ENCODE measurements at places on chromosomes 16 and 17. TPM values are rescaled to one million over a fixed set of nuclear protein-coding genes. Genes with fewer than 3 reads are reported as not detected.

FNDC8 gene
- total RNA-seq: not detected

WSCD1 gene
- not detected for total RNA-seq

KCNH4 gene
- not detected for total RNA-seq

TM4SF5 gene
- not detected for total RNA-seq

TMC6 gene
- total RNA-seq: 46.4 TPM

PDE6G gene
- total RNA-seq: 0.17 TPM

CSH2 gene
- total RNA-seq: not detected

DNA sequence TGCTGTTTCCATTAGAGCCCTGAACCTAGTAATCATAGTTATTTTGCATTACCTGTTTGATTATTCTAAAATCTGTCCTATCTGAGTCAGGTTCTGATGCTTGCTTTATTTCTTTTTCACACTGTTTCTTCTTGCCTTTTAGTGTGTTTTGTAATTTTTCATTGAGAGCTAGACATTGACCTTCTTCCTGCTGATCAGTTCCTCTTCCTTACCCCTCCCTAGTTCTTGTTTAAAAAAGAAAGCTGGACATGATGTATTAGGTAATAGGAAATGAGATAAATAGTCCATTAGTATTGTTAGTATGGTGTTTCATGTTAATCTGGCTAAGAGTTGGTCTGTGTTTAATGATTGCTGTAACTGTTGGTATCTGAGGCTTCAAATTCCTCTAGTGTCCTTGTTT, 13.4 kb downstream of the WWP2 start:
- DNase-seq: no peak

DNA sequence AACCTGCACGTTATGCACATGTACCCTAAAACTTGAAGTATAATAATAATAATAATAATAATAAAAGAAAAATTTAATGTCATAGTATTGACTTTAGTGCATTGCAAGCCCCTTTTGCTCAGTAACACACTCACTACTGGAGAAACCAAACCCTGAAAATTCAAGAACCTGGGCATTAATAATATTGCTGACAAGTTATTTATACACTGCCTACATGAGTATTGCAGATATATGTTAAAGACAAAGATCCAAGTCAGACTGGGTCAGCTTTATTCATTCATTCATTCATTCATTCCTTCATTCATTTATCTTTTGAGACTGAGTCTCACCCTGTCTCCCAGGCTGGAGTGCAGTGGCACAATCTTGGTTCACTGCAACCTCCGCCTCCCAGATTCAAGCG, 1711.2 kb downstream of the TP53TG3F start:
- DNase-seq: no peak

GRCh38 chr16:19876501-19877059, 8.1 kb downstream of the GPRC5B start:
- DNase-seq: no peak

DNA sequence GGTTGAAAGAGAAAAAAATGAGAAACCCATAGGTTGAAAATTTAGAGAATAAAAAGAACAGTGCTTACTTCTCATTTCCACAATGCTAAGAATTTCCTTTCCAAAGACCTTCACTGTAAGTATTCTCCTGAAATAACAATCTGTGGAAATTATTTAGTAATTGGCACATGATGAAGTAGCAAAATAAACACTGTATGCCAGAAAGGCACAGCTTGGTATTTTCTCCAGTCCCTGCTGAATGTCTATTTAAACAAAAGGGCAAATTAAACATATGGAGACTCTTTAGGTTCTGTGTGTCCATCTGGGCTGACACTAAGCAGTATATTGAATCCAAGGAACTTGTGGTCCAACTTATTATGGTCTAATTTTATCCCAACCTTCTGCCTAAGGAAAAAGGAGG, 46.1 kb downstream of the CHCT1 start:
- DNase-seq: no peak

- DNase-seq: no peak
These were observed 18.4 kb upstream of the CLEC18B start for GRCh38 chr16:74439685-74440084.

GRCh38 chr17:80285237-80285920, 24.7 kb downstream of the RNF213 start:
- DNase-seq: no peak

DNA sequence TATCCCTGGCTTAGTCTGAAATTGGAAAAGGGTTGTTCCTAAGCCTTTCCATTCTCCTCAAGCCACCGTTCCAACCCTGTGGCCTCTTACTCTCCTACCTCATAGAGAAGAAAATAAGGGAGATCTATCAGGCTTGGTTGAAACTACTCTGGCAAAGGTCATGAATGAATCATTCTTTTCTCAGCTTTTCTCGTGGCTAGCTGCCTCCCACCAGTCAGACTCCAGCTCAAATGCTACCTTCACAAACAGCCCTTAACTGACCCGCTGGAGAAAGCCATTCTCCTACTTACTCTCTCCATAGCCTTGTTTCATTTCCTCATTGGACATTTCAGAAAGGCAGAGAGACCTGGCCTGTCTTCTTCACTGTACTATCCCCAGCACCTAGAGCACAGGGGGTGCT, 8.9 kb downstream of the MYH10 start:
- DNase-seq: no peak

GRCh38 chr16:78386557-78387324, 287.3 kb downstream of the WWOX start:
- DNase-seq: no peak

DNA sequence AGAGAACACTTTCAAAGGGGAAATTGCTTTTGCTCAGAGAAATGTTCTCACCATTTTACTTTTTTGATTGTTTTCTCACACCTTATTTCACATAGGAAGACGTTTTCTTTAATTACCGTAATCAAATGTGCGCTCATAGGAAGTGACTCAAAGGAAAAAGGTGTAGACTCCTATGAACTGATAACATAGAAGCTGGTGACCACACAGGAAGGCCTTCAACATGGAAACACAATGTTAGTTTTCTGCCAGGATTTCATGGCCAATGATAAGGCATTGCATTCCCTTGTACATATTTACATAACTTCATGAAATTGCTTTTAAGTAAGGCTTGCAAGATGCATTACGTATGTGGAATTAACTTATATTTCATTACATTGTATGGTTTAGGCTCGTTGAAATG, 40.9 kb upstream of the KCNJ16 start:
- DNase-seq: no peak

GRCh38 chr16:91484-91883, 13.5 kb downstream of the MPG start:
- DNase-seq: no peak

DNA sequence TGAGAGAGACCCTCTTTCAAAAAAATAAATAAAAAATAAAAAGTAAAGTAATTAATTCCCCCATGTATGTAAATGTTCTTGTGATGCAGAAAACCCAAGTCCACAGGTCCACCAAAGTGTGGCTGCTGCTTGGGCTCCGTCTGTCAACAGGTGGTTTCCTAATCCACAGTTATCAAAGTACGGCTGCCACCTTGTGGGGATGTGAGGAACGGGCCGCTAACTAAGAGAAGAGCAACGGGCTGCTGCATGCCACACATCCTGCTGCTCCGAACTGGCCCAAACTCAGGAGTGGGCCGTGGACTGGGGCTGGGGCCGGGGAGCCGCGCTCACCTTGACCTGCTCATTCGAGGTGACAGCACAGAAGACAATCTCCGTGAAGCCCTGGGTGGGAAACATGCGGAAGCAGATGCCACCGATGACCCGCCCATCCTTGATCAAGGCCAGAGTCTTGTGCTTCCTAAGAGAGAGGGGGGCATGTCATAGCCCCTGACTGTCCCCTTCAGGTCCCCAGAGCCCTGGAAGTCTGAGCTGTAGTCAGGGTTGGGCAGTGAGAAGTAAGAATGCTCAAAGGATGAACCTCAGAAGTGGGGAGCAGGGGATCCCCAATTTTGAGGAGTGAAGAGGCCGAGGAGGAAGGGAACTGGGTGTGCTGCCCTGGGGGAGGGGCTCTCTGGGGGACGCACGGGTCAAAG, 4.3 kb downstream of the KAT2A start:
- DNase-seq: peak; percentile 67

DNA sequence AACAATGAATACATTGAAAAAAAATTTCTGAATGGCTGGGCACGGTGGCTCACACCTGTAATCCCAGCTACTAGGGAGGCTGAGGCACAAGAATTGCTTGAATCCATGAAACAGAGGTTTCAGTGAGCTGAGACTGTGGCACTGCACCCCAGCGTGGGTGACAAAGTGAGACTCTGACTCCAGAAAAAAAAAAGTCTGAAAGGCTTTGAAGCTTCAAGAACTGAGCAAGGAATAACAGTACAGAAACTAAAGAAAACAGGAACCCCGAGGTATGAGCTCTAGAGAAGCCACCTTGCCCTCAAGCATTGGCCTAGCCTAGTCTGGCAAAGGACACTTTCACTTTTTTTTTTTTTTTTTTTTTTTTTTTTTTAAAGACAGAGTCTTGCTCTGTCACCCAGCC, 45.0 kb downstream of the TEX2 start:
- DNase-seq: no peak

DNA sequence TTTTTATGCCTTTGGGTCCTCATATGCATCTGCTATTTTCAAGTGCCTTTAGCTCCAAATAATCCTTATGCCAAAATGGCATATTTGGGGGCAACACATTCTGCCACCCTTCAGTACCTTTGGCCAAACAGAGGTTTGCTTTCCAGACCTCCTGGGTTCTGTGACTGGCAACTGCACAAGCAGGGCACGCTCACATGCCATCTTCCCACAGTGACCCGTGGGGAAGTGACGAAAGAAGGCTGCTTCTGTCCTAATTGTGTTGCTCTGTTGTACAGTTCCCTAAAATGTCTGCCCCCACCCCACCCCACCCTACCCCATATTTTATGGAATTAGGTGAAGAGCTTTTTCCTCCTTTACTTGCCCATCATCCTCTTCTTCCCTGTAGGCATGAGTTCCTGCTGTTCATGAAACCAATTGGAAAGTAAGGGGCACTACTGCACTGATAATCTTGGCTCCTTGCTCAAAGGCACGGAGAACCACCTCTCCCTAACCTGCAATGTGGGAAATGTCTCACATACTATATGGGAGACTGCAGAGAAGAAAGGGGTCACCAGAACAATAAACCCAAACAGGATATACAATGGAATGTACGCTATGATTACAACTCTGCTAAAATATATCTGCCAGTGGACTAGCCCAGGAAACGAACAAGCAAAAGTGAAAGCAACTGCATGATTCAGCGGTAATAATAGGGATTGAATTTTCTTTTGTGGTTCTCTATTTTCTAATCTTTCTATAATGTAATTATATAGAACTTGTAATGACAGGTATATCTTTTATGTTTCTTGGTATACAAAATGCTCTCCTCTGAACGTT, 3.3 kb upstream of the SLFN12L start:
- no peak for DNase-seq

DNA sequence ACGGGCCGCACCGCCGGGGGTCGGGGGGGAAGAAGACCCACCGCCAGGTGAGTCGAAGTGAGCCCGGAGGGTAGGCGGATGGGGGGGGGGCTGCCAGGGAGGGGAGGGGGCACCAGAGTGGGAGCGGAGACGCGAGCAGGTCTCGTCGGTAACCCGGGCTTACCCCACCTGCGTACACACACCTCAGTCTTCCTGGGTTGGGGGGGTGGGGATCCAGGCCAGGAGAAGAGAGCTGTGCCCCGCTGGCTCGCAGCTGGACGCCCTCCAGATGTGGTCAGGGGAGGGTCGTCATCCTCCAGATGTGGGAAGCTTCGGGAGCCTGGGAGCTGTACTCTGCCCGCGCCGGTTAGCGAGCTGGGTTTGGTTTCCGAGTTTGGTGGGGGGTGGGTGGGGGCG, 1.2 kb downstream of the CACNA1G start:
- no peak for DNase-seq

GRCh38 chr17:62746941-62747340, 61.2 kb downstream of the MARCHF10 start:
- DNase-seq: no peak

DNA sequence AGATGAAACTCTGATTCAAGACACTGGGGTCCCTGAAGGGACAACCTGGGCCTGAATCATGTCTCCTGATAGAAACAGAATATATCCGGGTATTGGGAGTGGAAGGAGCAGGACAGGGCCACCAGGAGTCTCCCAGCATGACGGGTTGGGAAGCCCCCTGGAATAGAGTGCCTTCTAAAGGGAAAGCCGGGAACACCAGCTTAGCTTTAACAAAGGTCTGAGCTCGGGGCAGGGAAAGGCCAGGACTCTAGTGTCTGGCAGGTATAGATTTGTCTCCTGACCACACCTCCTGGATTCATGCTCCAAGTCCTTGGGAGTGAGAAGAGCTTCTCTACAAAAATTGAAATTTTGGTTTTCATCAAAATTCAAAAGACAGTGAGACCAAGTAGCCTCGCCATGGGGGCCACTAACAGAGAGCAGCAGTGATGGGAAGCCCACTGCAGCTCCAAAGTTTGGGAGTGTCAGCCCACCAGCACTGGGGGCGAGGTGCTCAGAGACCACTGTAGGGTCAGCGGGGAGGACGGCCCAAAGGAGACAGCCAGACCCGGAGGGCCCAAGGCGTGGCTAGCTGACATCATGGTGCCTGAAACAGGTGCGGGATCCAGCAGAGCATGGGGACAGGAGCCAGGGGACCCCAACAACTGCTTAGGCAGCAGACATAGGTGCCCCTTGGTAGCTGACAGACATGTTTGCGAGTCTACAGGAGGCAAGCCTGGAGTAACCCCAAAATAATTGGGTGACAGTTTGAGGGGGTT, 81.0 kb downstream of the C16orf78 start:
- no peak for DNase-seq

DNA sequence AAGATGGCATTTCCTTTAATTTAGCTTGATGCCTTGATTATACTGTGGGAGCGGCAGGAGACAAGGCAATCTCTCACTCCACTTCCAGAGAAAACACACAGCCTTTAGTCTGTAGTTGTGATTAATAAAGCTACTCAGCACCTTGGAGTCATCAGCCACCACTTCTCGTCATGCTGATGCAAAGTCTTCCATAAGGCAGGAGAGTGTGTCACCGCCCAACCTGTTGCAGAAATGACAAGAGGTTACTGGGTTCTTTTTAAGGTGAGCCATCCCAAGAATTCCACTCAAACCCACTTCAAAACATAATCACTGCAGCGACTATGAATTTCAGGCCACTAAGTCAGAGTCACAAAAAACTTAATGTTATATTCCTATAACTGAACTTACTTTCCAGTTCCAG, 223.9 kb upstream of the TOX3 start:
- no peak for DNase-seq

DNA sequence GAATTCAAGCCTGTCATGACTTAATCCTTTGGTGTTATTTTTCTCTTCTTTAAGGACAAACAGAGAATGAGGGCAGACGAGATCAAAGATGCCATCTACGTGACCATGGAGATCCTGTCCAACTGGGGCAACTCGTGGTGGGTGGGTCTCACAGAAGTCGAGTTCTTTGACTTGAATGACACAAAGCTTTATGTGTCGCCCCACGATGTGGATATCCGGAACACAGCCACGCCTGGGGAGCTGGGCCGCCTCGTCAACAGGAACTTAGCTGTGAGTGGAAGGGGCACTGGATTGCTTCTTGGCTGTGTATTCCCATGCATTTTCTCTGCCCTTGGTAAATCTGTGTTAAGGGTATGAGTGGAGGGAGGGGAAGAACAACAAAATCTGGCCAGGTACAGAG, 158.7 kb downstream of the KATNIP start:
- no peak for DNase-seq

DNA sequence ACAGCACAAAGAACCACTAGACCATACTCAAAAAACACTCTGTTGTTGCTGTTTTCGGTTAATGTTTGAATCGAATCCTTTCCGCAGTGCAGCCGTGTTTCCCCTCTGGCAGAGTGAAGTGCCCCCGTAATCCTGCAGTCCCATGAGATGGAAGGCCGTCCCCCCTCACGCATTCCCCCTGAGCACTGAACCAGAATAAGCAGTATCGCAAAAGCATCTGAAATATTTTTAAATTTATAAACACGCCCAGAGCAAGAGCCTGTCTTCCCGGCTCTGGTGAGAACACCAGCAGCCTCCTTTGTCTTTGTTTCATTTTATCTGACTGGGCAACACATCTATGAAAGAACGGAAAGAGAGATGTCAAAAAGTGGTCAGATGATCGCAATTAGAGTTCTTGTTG, 121.0 kb upstream of the ADAMTS18 start:
- DNase-seq: no peak

Data from mammary epithelial cell (primary cell).